Brain (organoid and tissue), 16 donors: ENCODE measurements at places on chromosomes 6 and 20. TPM values are rescaled to one million over a fixed set of nuclear protein-coding genes. Genes with fewer than 3 reads are reported as not detected.

The TCF15 gene
- 0.49 TPM for polyA plus RNA-seq

The COX4I2 gene
- 6.3 TPM for polyA plus RNA-seq

The BTNL2 gene
- not detected for polyA plus RNA-seq

The NUP43 gene
- polyA plus RNA-seq, result 17.4 TPM

The PRL gene
- polyA plus RNA-seq, result not detected

The LATS1 gene
- polyA plus RNA-seq, result 12.0 TPM

The ALDH5A1 gene
- 42.6 TPM for polyA plus RNA-seq

The SMPD2 gene
- 20.0 TPM for polyA plus RNA-seq

The PPP1R3G gene
- polyA plus RNA-seq, result 1.1 TPM

The BPIFA3 gene
- not detected for polyA plus RNA-seq

The MYL9 gene
- 52.8 TPM for polyA plus RNA-seq

The EFHC1 gene
- polyA plus RNA-seq, result 36.0 TPM

The FAM83C gene
- not detected for polyA plus RNA-seq

The SNAP25 gene
- 237 TPM for polyA plus RNA-seq

The ANKRD66 gene
- polyA plus RNA-seq, result not detected

The BMP2 gene
- 4.4 TPM for polyA plus RNA-seq
